ENCODE measurements at places on chromosomes 5 and 9.

GRCh38 chr5:148474025-148474511, 90.3 kb downstream of the FBXO38 start:
- DNase-seq = no peak

- no peak for DNase-seq
Measured at GRCh38 chr5:177256296-177256695, 47.2 kb downstream of the RAB24 start.

DNA sequence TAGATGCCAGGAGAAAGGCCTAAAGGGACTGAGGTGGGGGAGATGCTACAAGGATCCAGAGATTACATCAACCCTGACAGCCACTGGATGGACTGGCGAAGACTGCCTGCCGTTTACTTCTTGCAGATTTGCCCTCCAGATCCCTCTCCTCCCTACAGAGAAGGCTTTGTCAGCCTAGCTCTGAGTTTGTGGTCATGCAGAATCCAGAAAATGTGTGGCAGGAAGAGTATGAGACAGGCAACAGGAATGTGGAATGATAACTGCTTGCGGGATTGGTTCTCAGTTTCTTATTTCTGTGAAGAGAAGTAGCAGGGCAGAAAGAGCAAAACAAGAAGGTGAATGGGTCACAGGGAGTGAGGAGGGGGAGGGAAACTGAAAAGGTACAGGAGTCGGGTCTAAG, 129.6 kb downstream of the TLE1 start:
- no peak for DNase-seq

DNA sequence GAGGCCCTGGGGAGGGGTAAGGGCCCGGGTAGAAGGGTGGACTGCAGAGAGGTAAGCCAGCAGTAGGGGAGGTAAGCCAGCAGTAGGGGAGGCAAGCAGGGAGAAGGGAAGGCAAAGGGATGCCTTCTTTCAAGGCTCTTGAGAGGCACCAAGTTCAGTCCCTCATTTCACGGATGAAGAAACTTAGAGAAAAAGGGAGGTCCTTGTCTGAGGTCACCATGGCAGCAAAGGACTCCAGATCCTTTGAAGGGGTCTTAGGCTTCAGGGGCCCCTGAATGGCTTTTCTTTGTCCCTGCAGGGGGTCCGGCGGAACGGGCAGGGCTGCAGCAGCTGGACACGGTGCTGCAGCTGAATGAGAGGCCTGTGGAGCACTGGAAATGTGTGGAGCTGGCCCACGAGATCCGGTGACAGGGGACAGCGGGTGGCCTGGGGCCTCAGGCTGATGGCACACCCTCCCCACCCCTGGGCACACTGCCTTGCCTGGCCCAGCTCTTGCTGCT, 42.6 kb downstream of the RGS3 start:
- DNase-seq = no peak

GRCh38 chr9:134938346-134939079, 20.8 kb upstream of the FCN1 start:
- no peak for DNase-seq

DNA sequence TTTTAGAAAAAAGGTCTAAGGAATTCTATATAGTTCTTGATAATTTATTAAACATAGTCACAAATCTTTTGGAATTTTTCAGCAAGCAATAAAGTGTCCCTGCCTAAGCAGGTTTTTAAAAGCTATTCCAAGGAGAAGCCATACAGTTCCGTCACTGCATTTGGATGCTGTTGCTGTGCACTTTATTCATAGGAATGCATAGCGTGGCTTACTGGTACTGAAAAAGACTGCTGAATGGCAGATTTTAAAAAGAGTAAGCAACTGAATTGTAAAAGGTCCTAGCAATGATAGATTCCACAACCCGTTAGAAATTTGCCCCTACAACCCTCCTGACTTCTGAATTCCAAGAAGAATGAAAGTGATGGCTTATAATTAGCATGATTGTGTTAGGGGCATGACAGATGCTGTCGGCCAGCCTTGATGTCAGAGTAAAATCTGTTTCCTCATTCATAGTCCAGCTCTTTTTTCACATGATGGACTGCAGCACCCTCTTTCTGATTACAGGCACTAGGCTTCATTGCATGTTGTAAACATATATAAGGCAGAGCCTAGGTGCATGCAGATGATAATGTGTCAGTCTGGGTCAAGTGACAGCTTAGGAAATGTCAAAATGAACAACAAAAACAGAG, 227.0 kb downstream of the PDE4D start:
- no peak for DNase-seq

- no peak for DNase-seq
Measured at GRCh38 chr9:133253268-133253667, 21.7 kb downstream of the ABO start.

- no peak for DNase-seq
Measured at GRCh38 chr9:18185196-18185595, 288.8 kb upstream of the ADAMTSL1 start.

- no peak for DNase-seq
Measured at GRCh38 chr5:141641634-141642267, 5.0 kb downstream of the RELL2 start.

DNA sequence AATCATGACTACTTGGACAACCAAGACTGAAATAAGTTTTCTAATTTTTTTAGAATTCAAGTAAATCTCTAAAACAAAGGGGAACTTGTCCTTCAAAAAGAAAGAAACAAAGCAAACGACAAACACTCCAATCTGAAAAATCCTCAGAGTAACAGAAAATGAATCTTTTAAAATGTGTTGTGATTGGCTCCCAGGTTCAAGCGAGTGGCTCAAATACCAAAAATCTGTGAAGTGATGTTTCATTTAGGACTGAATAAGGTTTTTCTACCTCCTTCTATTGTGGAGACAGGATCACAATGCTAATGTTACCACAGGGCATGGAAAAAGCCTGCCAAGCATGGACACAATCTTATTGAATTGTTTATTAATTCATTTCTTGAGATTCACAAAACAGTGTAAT, 415.7 kb downstream of the RAB3C start:
- no peak for DNase-seq

GRCh38 chr5:72280581-72281069, 39.4 kb downstream of the MRPS27 start:
- no peak for DNase-seq

DNA sequence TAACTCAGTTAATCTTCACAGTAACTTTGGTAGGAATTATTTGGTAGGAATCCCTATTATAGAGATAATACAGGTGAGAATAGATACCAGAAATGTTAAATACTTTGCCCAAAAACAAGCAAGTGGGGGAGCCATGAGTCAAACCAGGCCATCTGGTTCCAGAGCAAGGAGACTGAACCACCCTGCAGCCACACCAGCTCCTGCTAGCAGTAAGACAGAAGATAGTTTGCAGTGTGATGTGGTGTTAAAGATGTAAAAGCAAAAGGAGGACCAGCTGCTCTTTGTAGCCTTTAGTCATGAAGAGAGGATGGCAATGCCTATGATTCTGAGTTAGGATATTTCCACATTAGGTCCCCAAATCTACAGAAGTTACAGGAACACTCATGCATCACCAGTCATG, 101.4 kb downstream of the PRKACG start:
- DNase-seq = no peak

GRCh38 chr5:157608972-157609565, 33.5 kb upstream of the ADAM19 start:
- DNase-seq = no peak

- DNase-seq = no peak
Measured at GRCh38 chr9:112618385-112619009, 99.4 kb downstream of the INIP start.

DNA sequence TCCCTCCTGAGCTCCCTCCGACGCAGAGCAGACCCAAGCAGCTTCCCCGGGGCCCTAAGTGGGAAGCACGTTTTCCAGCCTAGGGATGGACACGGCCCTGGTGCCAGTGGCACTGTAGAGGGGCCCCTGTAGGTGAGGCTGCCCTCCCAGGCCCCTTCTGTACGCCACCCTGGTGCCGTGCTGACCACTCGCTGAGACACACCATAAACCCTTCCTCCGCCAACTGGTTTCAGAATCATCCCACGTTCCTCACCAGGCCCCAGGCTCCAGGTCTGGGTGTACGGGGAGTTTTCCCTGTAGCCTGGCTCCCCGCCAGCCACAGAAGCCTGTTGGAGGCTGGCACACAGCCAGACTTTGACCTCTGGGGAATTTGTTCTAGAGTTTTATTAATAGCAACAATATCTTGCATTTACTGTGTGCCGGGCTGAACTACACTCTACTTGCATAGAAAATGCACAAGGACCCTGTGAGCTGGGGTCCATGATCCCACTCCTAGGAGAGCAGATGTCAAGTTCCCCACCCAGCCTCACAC, 18.2 kb upstream of the WDR38 start:
- DNase-seq = no peak

- DNase-seq = no peak
Measured at GRCh38 chr5:74649421-74649973, 9.0 kb upstream of the ENC1 start.

DNA sequence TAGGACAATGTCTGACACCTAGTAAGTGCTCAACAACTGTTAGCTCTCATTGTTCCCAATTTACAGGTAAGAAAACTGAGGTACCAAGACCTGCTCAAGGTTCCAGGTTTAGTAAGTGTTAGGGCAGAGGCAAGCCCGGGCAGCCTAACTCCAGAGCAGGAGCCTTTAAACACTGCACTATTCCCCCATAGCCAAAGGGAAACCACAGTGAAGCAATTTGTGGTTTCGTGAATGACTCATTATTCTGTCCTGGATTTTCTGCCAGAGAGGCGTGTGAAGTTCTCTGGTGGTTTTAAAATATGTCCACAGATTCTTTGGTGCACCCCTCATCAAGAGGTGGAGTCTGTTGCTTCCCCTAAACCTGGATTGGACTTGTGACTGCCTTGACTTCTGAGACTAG, 1.0 kb upstream of the MCC start:
- no peak for DNase-seq

GRCh38 chr5:51685419-51685818, 302.2 kb downstream of the ISL1 start:
- DNase-seq = no peak

DNA sequence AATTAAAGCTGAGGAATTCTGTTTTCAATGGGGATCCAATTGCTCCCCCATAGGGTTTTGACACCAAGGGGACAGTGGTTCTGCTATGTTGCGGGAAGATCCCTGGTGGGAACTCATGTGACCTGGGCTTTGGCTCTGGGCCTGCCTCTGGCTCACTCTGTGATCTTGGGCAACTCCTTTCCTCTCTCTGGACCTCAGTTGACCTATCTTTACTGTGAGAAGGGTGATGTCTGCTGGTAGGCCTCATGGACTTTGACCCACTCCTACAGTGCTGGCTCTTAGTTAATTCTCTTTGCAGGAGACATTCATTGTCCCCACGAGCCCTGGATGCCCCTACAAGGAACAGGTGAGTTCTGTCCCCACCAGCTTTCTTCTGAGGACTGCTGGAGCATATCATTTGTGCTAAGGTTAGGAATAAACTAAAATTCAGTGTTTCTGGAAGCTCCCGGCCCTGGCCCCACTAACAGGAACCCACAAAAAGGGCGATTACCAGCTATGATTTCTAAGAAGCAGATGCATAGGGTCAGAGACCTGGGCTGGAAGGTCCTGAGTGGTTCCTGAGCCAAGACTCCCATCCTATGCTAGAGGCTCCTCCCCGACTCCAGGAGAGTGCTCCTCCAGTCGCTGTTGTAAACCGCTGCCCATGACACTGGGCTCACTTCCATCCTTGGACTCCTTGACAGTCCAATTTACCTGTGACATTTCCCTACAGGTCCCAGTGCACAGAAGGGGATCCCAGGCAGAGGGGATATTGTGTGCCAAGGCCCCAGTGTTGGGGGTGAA, 218.3 kb downstream of the PAX5 start:
- no peak for DNase-seq

DNA sequence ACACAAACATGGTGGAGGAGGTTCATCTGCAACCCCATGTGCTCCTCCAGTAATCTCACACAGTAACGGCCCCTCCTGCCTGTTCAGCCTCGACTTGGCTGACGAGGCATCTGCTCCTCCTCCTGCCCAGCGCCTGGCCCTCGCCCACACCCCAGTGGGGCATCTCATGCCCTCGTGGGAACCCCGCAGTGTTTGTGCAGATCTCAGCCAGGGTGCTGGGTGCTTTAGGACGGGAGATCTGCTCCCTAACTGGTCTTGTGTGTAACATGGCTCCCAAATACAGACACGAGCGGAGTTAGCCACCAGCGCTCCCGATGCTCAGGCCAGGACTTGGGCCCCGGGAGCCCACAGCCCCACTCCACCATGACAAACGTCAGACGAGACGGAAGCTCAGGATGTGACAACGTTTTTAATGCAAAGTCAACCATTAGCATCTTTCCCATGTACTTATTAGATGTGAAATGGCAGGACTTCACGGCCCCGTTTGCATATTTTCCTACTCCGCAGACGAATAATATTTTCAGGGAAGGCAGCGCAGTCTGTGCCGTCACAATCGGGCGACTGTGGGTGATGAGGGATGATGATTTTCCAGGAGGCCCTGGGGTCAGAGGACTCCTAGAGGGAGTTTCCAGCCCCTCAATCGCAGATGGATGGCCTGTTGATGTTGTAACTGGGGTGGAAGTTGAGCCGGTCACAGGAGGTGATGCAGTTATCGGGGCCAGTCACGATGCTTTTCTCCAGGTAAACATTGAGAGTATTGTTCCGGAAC, 5.5 kb upstream of the MRPS2 start:
- no peak for DNase-seq

DNA sequence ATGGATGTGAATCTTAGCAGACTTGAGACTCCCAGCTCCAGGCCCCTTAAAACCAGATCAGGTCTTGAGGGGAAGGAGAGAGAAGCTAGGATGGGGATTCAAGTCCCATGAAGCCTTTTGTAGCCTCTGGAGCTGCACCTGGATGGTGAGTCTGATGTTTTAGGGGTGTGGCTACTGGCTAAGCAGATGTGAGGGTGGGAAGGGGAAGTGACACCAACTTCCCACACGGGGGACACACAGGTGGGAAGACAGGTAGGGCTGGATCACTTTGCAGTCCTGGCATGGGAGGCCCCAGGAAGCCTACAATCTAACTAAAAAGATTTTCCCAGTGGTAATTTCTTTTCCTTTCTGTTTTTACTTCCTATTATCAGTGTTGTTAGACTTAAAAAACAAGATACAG, 38.7 kb upstream of the UBAP2 start:
- DNase-seq = no peak

DNA sequence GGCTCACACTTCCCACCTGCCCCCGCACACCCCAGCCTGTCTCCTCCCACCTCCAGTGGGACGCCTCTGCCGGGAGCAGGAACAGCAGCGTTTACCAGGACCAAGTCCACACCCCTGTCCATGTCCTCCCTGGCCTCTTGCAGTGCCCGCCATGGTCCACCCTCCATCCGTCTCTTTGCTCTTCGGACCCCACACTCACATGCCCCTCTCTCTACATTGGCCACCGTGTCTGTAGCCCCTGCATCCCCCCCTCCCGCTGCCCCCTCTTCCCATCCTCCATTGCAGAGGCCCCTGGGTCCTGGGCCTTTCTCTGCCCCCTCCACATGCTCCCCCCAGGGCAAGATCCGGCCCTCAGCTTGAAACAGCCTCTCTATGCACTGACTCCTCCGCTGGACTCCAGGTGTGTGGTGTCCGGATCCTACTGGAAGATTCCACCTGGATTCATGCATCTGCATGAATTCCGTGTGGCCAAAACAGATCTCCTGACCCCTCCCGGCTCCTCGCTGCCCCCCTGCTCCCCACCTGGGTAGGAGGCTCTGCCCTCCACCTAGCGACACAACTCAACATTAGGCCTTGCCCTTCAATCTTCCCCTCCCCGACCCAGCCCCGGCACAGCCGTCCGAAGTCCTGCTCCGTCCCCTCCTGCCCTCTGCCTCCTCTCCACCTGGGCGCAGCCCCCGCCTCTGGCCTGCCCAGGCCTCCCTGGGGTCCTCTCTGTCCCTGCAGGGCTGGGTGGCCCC, 168.5 kb downstream of the OLFM1 start:
- no peak for DNase-seq

GRCh38 chr9:115999498-115999897, 154.1 kb upstream of the PAPPA start:
- no peak for DNase-seq

- DNase-seq = no peak
Measured at GRCh38 chr5:179438011-179438441, 92.8 kb upstream of the ADAMTS2 start.

Data from NCI-H2081 treated with DMSO at 0.1 percent for 48 hours (cell line).